Diencephalon (tissue), 1 donor: ENCODE measurements at places on chromosomes 1 and 21. TPM values are rescaled to one million over a fixed set of nuclear protein-coding genes. Genes with fewer than 3 reads are reported as not detected.

Gene KCNT2
- total RNA-seq: 32.8 TPM

Gene PRCC
- total RNA-seq: 28.1 TPM

Gene GART
- total RNA-seq: 72.9 TPM

Gene HSPB7
- total RNA-seq: 0.23 TPM

Gene OLIG2
- total RNA-seq: 51.4 TPM

Gene KRTAP8-1
- total RNA-seq: not detected
